Activated effector memory CD4-positive, alpha-beta T cell treated with Interleukin-2 at 50 U/mL for 16 hours (primary cell): ENCODE measurements at places on chromosomes 11 and 22.

DNA sequence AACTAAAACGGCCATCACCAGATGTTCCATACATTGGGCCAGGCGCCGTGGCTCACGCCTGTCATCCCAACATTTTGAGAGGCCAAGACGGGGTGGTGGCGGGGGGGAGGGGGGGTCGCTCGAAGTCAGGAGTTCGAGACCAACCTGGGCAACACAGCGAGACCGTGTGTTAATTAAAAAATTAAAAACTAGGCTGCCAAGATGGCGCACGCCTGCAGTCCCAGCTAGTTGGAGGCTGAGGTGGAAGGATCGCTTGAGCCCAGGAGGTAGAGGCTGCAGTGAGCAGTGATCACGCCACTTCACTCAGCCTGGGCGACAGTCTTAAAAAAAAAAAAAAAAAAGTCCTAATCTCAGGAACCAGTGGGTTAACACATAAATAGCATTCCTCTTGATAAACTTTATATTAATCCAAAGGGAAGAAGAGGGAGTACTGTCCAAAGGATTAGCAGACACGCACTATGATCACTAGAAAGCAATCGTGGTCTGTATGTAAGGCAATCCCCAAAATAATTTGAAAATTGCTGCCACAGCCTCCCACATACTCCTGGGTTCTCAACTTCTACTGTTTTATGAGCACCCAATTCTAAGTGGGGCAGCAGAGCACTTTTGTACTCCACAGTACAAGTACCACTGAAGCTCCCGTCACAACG lies 604 bp downstream of the PUS3 start:
- DNase-seq = no peak

GRCh38 chr11:94020777-94021481 lies at the start of gene HEPHL1:
Gene HEPHL1, plus strand, starts transcription at chr11:94021354. Its CDS starts 15 bp downstream, at chr11:94021369.
- DNase-seq = no peak

GRCh38 chr11:104043678-104044239 lies 7.3 kb downstream of the DDI1 start:
- no peak for DNase-seq

- DNase-seq = no peak
Observed at GRCh38 chr11:71178076-71178475, 74.3 kb downstream of the SHANK2 start.

DNA sequence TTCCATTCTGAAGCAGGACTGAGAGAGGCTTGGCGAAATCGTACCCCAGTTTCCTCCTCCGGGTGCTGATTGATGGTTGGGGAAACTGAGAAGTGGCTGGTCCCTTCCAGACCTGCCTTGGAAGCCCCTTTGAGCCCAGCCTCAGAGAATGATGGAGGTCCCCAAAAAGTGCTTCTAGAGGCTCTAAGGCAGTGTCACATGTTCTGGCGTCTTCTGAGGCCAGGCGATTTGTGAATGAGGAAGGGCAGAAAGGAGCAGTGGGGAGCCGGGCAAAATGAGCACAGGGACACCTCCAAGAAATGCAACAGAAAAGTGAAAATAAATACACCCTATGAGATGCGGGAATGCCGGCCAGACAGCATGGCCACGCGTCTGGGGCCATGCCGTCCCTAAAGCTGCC lies 1.0 kb upstream of the LIF start:
- no peak for DNase-seq

DNA sequence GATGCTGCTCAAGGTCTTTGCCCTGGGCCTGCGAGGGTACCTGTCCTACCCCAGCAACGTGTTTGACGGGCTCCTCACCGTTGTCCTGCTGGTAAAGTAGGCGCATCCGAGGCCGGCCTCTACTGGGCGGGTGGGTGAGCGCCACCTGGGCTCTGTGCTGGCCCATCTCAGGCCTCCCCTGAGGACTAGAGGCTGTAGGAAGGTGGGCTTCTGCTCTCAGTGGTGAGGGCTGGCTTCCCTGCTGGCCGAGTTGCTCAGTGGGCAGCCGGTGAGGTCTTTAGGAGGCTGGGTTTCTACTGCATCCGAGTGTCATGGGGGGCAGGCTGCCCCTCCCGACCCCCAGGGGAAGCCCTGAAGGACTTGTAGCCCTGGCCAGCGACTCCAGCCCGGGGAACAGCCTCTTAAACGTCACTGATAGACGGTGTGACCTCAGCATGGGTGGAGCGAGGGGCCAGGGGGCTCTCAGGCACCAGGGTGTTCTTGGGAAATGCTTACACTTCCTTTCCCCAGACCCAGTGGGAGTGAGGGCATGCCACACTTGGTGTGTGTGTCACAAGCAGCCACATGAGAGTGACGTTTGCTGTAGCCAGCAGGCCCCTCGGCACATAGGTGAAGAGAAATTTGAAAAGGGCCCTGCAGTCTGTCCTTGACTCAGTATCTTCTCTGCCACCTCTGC lies 30.3 kb downstream of the TPCN2 start:
- DNase-seq = no peak

DNA sequence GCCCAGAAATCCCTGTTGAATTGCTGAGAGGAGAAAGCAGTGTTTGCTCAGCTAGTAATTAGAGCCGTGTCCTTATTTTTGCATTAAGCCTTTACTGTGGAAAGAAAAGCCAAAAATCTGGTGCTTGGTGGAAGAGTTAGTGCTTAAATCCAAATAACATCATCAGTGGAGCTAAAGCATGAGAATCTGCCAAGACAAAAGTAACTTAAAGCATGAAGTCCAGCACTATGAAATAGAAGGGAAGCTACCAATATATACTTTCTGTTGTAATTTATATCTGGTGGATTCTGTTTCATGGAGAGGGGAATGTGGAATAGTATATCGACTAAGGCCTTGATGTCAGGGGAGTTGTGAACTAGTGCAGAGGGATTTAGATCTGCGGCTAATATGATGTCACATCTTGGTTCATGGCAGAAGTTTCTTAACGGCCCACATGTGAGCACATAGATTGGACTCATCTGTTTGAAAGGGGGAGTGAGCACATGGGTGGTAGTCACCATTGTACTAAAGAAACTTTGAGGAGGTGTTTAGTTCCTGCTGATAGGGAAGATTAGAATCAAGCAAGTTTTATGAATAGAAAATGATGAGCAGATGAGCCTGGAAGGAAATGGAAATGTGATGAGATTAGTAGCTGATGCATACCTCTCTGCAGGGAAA lies 224.4 kb upstream of the MTNR1B start:
- no peak for DNase-seq

DNA sequence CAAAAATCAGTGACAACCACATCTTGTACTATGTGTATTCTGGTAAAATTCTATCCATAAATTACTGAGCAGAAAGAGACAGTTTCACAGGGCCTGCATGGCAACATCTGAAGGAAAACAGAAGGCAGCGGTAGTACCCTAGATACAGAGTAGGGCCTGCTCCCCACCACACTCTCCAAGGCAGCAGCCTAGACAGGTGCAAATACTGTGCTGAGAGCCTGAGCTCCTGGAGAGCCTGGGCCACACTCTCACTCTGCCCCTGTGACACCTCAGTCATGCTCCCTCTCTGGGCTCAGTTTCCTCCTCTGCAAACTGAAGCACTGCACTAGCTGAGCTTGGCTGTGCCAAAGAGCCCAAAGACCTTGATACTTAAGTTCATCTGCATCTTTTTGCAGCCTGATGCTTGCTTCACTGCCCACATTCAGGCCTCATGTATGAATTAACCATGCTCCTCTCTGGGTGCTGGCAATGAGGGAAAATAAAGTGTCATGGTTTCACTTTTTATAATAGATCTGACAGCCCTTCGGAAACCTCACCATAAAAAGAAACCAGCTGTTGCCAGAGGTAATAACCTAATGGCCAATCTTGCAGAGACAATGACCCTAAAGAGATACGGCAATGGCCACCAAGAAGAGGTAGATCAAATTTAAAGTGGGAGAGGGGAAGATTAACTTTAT lies 104.7 kb downstream of the PLEKHA7 start:
- no peak for DNase-seq

GRCh38 chr11:3745161-3745560 lies 52.2 kb downstream of the NUP98 start:
- no peak for DNase-seq

DNA sequence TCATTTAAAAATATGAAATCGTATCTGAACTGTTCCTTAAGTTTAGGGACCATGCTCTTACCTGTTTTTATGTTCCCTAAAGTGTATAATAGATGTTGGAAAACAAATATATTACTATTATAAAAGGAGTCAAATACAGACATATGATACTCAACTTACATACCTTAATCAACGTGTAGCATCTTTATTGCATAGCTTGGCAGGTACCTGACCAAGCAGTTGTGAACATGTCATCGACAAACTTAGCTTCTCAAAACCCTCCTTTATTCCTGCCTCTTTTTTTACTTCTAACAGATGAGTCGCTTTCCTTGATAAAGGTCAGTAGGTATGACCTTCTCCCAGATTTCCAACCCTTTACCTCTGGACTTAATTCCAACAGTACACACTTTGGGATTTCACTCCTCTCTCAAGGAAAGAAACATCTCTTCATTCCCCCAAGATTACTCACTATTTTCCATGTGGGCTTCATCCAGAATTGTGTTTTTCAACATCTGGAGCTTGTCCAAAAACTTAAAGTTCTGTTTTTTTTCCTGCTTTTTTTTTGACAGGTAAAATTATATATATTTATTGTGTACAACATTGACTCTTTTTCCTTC lies 11.9 kb downstream of the HIPK3 start:
- no peak for DNase-seq
